ENCODE measurements at places on chromosomes 13 and 19. TPM values are rescaled to one million over a fixed set of nuclear protein-coding genes. Genes with fewer than 3 reads are reported as not detected.

The GET3 gene
- 84.0 TPM for total RNA-seq

The B3GNT8 gene
- total RNA-seq = 1.2 TPM

DNA sequence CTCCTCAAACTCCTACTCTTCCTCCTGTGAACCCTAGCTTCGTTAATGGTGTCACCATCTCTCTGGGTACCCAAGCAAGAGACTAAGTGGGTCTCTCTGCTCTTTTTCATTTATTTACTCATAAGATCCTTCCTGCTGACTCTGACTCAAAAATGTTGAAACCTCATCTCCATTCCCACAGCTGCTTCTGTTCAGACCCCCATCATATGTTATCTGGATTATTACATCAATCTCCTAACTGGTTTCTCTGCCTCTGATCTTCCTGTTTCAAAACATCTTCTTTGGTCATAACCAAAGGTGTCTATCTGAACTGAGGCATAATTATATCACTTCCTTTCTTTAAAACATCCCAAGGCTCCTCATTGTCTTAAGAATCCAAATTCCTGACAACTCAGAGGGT is 2.0 kb upstream of the MEDAG start:
- H3K36me3 ChIP-seq = no peaks in the 10 kb centered on the region
- H3K27ac ChIP-seq = no peak overlapping the region
- DNase-seq = no peak
- H3K4me1 ChIP-seq = no peaks in the 10 kb centered on the region
- no peak overlapping the region for H3K4me3 ChIP-seq
- no peaks in the 10 kb centered on the region for H3K27me3 ChIP-seq

- DNase-seq = no peak
- no peaks in the 10 kb centered on the region for H3K36me3 ChIP-seq
- no peak overlapping the region for H3K27ac ChIP-seq
- no peaks in the 10 kb centered on the region for H3K27me3 ChIP-seq
- H3K4me1 ChIP-seq = peaks cover 24% of the 10 kb centered on the region
These were observed 27.5 kb upstream of the WDFY2 start for GRCh38 chr13:51556740-51557139.

DNA sequence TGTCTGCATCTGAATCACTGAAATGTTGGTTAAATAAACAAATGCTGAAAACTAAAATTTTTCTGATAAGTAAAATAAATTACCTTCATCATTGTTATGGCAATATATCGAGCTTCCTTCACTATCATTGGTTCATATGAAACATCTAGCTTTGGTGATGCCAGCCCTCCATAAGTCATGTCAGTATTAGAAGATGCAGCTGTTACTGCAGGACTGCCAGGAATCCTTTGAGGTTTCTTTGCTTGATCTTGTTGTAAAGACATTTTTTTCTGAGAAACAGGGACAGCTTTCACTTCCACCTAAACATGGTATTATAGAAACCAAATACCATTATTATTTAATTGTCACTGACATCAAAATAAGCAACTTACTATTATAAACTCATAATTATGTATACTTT is 123.7 kb upstream of the FBXL3 start:
- H3K4me3 ChIP-seq = no peak overlapping the region
- peaks cover 18% of the 10 kb centered on the region for H3K36me3 ChIP-seq
- DNase-seq = no peak
- H3K27me3 ChIP-seq = no peaks in the 10 kb centered on the region
- H3K27ac ChIP-seq = no peak overlapping the region

GRCh38 chr13:31427151-31428100 is 227.7 kb downstream of the B3GLCT start:
- DNase-seq = no peak
- H3K27me3 ChIP-seq = no peaks in the 10 kb centered on the region
- no peaks in the 10 kb centered on the region for H3K4me1 ChIP-seq
- H3K36me3 ChIP-seq = no peaks in the 10 kb centered on the region
- H3K27ac ChIP-seq = no peak overlapping the region
- H3K4me3 ChIP-seq = no peak overlapping the region

DNA sequence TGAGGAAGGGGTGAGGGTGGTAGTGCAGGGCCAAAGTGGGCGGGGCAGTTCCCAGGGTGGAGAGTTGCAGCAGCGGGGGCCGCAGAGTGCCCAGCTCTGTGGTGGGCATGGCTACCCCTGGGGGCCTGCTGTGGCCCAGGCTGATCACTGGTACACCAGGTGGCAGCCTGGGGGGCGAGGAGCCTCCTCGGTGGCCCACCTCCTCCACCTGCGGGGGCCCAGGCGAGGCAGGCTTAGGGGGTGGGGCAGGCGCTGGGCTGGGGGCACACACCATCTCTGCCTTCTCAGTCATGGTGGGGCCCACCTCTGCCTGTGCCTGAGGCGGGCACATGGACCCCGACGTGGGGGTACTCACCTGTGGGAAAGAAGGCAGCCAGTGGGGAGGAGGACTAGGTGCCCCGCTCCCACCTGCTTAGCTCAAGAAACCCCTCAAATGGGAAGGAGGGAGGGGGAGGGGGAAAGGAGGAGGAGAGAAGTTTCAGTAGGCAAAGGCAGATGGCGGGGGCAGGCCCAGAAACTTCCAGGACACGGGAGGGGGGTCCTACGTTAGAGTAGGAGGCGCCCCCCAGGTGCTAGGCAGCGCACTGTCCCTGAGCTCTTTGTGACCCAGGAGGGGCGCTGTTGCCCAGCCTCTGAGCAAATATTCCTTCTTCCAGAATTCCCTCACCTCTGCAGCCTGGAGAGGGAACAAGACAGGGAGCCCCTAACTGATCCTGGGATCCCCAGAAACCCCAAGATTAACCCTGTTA is 1.6 kb downstream of the LYL1 start:
- no peak overlapping the region for H3K27ac ChIP-seq
- peak overlapping the region; percentile 57 for H3K4me3 ChIP-seq
- DNase-seq = no peak
- peaks cover 47% of the 10 kb centered on the region for H3K4me1 ChIP-seq

The RASAL3 gene
- total RNA-seq = 78.5 TPM

The IGFL4 gene
- not detected for total RNA-seq

DNA sequence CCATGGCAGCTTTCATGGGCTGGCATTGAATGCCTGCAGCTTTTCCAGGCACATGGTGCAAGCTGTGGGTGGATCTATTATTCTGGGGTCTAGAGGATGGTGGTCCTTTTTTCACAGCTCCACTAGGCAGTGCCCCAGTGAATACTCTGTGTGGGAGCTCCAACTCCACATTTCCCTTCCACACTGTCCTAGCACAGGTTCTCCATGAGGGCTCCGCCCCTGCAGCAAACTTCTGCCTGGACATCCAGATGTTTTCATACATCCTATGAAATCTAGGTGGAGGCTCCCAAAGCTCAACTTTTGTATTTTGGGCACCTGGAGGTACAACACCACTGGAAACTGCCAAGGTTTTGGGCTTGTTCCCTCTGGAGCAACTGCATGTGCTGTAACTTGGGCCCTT is 450.6 kb downstream of the LMO7 start:
- no peaks in the 10 kb centered on the region for H3K4me1 ChIP-seq
- H3K27me3 ChIP-seq = no peaks in the 10 kb centered on the region
- no peak overlapping the region for H3K4me3 ChIP-seq
- no peak overlapping the region for H3K27ac ChIP-seq
- DNase-seq = no peak
- H3K36me3 ChIP-seq = no peaks in the 10 kb centered on the region

The FGF14 gene
- total RNA-seq = 0.44 TPM

The KIR2DL4 gene
- not detected for total RNA-seq

GRCh38 chr13:97855570-97856303 is 97.7 kb upstream of the IPO5 start:
- DNase-seq = peak; percentile 13
- H3K27me3 ChIP-seq = no peaks in the 10 kb centered on the region
- H3K36me3 ChIP-seq = no peaks in the 10 kb centered on the region
- no peak overlapping the region for H3K27ac ChIP-seq
- peaks cover 13% of the 10 kb centered on the region for H3K4me1 ChIP-seq

GRCh38 chr19:3518255-3518654 is 12.1 kb downstream of the FZR1 start:
- DNase-seq = no peak
- H3K4me1 ChIP-seq = peaks cover 4% of the 10 kb centered on the region
- no peak overlapping the region for H3K27ac ChIP-seq
- H3K27me3 ChIP-seq = no peaks in the 10 kb centered on the region
- no peak overlapping the region for H3K4me3 ChIP-seq

GRCh38 chr19:343941-344624 is 513 bp downstream of the MIER2 start:
- H3K4me1 ChIP-seq = peaks cover 17% of the 10 kb centered on the region
- DNase-seq = no peak
- peak overlapping the region; percentile 62 for H3K27ac ChIP-seq
- peak overlapping the region; percentile 72 for H3K4me3 ChIP-seq
- no peaks in the 10 kb centered on the region for H3K36me3 ChIP-seq
- H3K27me3 ChIP-seq = no peaks in the 10 kb centered on the region

- DNase-seq = no peak
- H3K27me3 ChIP-seq = peaks cover 6% of the 10 kb centered on the region
- no peak overlapping the region for H3K4me3 ChIP-seq
- peaks cover 15% of the 10 kb centered on the region for H3K4me1 ChIP-seq
These were observed 169.9 kb downstream of the USP12 start for GRCh38 chr13:27001705-27002104.

The LIPE gene
- 31.9 TPM for total RNA-seq

DNA sequence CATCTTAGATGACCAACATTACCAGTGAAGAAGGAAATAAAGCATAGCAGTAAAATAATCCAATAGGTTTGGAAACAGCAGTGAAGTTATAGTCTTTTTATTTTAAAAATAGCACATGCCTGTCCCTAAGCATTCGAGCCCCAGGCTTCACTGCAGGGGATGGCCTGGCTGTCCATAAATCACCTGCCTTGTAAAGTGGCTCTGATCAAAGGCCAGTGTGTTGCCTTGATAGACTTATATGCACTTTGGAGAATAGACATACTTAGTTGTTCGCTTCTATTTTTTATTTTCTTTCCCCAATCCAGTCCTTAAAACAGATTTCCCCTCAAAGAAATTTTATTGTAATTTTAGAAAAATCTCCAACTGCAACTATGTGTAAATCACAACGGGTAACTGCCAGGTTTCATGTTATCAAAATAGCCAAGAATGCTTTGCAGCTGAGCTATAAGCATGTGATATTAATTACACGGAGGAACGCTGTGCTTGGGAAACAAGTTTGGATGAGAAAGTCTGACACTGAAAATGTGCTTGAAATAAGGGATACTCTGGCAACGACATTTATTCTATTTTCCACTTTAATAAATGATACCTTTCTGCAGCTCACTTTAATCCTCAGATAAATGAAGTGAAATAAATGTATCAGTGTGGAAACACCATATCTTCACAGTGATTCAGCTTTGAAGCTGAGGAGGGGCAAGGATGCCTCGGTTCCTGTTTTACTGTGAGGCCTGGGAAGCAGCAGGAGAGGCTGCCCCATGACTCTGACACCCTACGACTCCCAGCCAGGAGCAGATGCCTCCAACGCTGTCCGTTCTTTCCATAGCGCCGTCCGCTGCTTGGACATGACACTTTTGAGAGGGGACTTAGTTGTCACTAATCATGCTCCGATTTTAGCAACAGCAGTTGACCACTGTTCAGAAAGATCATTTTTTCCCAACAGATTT is 5.5 kb upstream of the METTL21C start:
- DNase-seq = no peak
- no peaks in the 10 kb centered on the region for H3K36me3 ChIP-seq
- no peak overlapping the region for H3K27ac ChIP-seq

DNA sequence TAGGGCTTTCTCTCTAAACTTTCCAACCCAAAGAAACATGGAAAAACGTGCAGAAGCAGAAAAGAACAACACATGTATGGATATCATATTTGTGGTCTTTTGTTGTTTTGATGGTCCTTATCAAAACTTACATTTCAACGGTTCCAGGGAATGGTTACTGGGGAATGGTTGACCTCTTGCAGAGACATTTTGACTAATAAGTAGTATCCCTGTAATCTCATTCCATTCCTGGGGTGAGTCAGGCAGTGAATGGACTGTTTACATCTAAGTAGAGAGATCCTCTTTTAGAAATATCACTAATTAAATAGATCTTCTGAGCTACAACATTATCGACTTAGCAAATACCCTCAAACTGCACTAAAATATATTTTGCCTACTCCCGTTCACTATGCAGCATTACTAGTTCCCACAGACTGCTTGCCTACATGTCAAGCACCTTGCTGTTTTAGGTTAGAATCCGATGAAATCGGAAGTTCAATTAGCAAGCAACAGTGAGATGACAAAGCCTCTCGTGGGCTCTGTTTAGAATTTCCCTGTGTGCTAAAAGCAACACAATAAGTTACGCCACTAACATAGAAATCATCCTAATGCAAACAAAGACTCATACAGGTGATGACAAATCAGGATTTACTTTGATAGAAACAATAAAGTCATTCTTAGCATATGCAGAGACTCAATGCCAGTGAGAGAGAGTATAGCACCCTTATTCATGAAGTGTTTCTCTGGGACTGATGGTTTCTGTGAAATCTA is 797.7 kb upstream of the ARGLU1 start:
- H3K27ac ChIP-seq = no peak overlapping the region

The C19orf73 gene
- total RNA-seq = 0.90 TPM

- peaks cover 31% of the 10 kb centered on the region for H3K4me1 ChIP-seq
- peaks cover 4% of the 10 kb centered on the region for H3K36me3 ChIP-seq
- DNase-seq = no peak
- no peak overlapping the region for H3K27ac ChIP-seq
- H3K4me3 ChIP-seq = no peak overlapping the region
These were observed 14.7 kb downstream of the ELL start for GRCh38 chr19:18507021-18507726.

DNA sequence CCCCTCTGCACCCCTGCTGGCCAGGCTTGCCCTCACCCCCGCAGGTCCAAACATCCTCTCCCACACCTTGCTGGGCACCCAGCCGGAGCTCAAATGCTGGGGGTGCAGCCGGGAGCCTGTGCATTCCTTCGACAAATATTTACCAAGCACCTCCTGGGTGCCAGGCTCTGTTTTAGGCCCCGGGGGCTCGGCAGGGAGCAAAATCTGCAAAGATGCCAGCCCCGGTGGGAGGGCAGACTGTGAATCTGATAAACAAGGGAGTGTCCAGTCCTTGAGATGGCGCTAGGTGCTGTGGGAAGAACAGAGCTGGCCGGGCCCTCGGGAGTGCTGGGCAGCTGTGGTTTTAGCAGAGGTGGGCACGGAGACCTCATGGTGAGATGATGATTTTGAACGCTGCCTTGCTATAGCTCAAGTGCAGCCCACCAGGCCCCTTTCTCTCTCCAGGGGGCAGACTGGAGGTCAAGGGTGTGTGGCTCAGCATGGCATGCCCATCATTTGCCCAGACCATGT is 10.6 kb downstream of the NFIX start:
- H3K27me3 ChIP-seq = peaks cover 3% of the 10 kb centered on the region
- DNase-seq = no peak
- H3K27ac ChIP-seq = no peak overlapping the region

GRCh38 chr13:21759911-21760310 is 89.0 kb downstream of the FGF9 start:
- no peaks in the 10 kb centered on the region for H3K4me1 ChIP-seq
- no peaks in the 10 kb centered on the region for H3K36me3 ChIP-seq
- H3K27me3 ChIP-seq = no peaks in the 10 kb centered on the region
- no peak for DNase-seq
- H3K27ac ChIP-seq = no peak overlapping the region

GRCh38 chr19:12140545-12141404 is 625 bp upstream of the ZNF20 start:
- peak overlapping the region; percentile 96 for H3K4me3 ChIP-seq
- peaks cover 3% of the 10 kb centered on the region for H3K4me1 ChIP-seq
- no peaks in the 10 kb centered on the region for H3K27me3 ChIP-seq
- no peak overlapping the region for H3K27ac ChIP-seq

Measured in GM12878 (cell line).